ENCODE measurements at places on chromosomes 5 and 9.

DNA sequence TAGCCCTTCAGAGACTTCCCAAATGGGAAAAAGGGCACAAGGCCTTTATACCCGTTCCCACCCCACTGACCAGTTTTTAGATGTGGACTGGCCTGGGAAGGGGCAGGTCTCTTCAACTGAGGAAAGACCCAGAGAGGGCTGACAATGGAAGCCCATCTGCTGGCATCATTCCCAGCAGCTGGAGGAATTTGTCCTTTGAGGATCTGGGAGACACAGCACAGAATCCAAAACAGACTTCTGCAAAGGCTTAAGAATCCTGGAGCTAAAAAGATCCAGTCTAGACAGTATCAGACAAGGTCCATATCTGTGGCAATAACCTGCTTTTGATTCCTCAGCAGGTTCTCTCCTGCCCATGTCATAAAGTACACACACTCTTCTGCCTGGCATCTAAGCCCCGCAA is 329.2 kb downstream of the TMEM167A start:
- no peak for DNase-seq

DNA sequence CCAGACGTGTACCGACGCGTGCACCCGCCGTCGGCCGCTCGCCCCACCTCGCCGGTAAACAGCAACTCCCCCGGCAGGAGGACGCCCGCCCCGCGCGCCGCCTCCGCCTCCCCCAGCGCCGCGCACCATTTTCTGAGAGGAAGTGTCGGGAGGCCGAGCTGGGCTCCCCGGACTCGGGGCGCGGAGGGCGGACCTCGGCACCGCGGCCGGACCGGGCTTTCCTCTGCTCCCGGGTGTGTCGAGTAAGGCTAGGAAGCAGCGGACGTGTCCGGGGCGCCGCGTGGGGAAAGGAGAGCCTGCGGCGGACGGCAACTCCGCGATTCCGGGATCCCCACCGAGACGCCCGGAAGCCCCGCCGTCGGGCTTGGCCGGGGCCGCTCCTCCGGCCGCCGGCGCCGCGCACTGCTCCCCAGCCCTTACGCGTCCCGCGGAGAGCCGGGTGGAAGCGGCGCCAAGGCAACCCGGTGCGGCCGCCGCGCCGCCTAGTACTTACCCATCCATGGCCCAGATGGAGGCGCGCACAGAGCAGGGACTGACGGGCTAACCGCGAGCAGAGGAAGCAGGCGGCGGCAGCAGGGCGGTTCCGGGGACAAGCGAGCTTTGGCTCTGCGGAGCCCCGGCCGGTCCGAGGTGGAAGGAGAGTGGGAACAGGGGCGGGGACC is at the start of gene PTBP3:
Gene PTBP3, minus strand, starts transcription at position 643 of the 662 bp plus-strand sequence. CDS start 35,754 bp downstream, outside the sequence.
- DNase-seq = peak; percentile 66

DNA sequence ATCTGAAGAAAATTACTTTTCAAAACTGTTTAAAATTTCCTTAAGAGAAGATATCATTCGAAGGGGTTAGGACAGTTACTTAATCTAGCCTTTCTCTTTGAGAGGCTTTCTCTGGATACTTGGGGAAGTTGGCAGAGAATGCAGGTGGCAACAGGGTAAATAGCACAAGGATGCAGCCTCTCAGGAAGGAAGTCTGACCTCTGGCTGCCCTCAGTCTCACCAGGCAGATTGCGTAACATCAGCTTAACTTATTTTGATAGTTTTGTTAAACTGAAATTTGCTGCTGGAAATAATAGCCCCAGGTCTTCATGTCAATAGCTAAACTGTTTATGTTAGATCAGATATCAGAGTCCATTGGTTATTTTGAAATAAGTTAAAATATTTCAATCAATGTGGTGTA is 20.4 kb downstream of the CCDC192 start:
- no peak for DNase-seq

- DNase-seq = no peak
These were observed 49.2 kb downstream of the COX7C start for GRCh38 chr5:86666981-86667380.

DNA sequence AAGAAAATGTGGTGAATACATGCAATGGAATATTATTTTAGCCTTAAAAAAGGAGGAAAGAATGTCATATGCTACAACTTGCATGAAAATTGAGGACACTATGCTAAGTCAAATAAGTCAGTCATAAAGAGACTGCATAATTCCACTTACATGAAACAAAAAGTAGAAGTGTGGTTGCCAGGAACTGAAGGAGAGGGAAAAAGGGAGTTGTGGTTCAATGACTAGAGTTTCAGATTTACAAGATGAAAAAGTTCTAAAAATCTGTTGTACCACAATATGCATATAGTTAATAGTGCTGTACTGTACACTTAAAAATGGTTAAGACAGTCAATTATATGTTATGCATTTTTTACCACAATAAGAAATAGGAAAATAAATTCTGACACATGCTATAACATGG is 95.4 kb downstream of the SLC44A1 start:
- DNase-seq = no peak

GRCh38 chr5:78574731-78575161 is 73.8 kb downstream of the LHFPL2 start:
- no peak for DNase-seq

GRCh38 chr5:58455066-58455465 is 4.8 kb downstream of the PLK2 start:
- DNase-seq = no peak

- no peak for DNase-seq
These were observed 163.9 kb upstream of the CLINT1 start for GRCh38 chr5:158022837-158023236.

- DNase-seq = no peak
These were observed 85.6 kb downstream of the APTX start for GRCh38 chr9:32915802-32916201.

DNA sequence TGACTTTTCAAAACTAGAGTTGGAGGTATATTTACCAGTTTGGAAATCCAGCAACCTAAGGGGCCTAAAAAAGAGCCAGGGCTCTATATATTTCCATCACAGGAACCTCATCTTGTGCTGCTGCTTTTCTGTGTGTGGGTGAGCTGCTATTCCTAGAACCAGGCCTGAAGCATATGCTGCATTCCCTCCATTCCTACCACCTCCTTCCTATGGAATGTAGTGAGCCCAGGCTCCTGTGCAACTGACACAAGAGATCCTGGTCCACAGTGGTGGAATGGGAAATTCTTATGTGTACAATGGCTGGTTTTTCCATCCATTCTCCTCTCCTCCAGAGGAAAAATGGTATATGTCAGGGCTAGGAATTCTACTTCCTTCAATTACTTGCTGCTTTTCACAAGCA is 39.1 kb downstream of the SPEF2 start:
- DNase-seq = no peak

- DNase-seq = no peak
These were observed 31.4 kb upstream of the ERAP1 start for GRCh38 chr5:96839071-96839592.

GRCh38 chr9:102124465-102124864 is 386.0 kb upstream of the GRIN3A start:
- DNase-seq = no peak

DNA sequence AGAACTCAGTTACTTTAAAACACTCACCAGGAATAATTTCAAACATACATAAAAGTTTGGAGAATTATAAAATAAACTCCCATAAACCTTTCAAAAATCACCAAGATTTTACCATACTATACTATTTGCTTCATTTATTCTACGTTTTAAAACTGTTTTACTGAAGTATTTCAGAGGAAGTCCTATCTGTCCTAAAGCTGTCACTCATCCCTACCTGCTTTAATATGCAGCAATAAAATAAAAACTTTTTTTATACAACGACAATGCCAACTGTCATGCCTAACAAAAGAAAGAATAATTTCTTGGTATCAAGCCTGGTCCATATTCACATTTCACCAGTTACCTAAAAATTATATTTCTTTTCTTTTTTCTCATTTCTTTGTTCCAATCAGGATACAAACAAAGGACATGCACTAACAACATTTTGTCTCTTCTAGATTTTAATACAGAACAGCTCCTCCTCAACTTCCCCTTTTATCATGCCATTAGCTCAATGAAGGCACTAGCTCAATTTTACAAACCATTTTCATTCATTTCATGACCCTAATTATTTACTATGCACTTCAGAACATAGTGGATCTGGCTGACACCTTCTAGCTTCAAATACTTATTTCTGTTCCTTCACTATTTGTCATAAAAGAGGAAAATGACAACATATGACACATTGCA is 135.2 kb downstream of the GNAQ start:
- no peak for DNase-seq

GRCh38 chr5:130773813-130774212 is 391.2 kb downstream of the HINT1 start:
- DNase-seq = no peak

- no peak for DNase-seq
These were observed 456.2 kb upstream of the NMUR2 start for GRCh38 chr5:152861231-152861630.

GRCh38 chr5:111836426-111836825 is 79.4 kb upstream of the NREP start:
- DNase-seq = no peak

- no peak for DNase-seq
These were observed 89.2 kb downstream of the ACER2 start for GRCh38 chr9:19498015-19498414.

DNA sequence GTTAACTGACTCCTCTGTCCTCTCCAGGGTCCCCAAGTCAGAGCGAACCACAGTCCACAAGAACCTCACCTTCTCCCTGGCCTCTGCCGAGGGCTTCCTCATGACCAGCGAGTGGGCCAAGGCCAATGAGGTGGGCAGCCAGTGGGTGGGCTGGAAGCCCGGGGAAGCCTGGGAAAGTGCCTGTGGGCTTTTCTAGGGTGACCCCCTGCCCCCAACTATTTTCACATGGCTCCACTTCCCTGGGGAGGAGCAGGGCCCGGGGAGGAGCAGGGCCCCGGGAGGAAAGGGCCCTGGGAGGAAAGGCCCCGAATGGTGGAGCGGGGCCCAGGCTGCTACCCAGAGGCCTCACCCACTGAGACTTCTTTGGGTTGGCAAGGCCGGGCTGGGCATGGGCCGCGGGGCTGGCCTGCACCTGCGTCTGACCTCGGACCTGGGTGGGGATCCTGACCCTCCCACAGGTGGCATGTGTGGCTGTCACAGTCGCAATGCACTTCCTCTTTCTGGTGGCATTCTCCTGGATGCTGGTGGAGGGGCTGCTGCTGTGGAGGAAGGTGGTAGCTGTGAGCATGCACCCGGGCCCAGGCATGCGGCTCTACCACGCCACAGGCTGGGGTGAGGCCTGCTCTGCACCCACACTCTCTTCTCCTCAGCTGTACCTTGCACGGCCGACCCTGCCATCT is 17.9 kb downstream of the ADGRD2 start:
- DNase-seq = no peak

DNA sequence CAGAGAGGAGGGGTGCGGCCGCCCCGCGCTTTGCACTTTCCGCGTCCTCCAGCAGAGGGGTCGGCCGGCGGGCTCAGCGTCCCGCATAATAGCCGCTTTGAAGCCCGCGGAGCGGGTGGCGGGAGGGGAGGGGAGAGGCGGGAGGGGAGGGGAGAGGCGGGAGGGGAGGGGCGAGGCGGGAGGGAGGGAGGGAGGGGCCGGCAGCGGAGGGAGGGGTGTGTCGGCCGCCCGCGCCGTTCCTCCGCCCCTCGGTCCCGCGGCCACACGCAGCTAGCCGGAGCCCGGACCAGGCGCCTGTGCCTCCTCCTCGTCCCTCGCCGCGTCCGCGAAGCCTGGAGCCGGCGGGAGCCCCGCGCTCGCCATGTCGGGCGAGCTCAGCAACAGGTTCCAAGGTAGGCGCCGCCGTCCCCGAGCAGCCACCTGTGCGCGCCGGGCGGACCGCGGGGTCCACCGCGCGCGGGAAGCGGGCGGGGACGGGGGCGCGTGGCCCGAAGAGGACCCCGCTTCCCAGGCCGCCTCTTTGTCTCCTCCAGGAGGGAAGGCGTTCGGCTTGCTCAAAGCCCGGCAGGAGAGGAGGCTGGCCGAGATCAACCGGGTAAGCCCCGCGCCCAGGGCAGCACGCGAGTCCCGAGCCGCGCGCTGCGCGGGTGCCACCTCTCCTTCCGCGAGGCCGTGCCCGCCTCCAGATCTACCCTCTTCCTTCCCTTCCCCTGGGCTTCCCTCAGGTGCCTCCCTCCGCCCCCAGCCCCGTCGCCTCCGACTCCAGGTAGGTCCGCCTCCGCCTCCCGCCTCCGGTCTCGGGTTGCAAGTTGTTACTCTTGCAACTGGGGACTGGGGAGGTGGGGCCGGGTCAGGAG is at the start of gene AIF1L:
Gene AIF1L, plus strand, starts transcription at position 263 of the 857 bp plus-strand sequence. Its CDS starts 99 bp downstream, at position 362.
- DNase-seq = peak; percentile 31

DNA sequence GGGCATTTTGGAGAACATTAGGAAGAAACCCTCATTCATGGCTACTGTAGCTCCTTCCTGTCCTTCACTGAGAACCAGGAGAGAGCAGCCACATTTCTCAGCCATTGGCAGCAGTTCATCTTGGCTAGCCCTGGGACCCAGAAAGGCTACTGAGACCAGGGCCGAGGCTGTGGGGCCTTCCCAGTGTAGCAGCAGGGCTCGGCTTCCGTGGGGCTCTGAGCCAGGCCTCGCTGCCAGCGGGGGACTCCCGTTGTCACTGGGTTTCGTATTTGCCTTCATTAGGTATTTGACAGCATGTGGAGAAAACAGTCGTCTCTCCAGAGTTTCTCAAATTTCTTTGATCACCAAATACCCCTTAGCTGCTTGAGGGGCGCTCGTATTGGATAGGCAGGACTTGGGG is 37.3 kb upstream of the PRDM12 start:
- no peak for DNase-seq

- DNase-seq = no peak
These were observed 21.3 kb downstream of the KCTD16 start for GRCh38 chr5:144191998-144192397.

DNA sequence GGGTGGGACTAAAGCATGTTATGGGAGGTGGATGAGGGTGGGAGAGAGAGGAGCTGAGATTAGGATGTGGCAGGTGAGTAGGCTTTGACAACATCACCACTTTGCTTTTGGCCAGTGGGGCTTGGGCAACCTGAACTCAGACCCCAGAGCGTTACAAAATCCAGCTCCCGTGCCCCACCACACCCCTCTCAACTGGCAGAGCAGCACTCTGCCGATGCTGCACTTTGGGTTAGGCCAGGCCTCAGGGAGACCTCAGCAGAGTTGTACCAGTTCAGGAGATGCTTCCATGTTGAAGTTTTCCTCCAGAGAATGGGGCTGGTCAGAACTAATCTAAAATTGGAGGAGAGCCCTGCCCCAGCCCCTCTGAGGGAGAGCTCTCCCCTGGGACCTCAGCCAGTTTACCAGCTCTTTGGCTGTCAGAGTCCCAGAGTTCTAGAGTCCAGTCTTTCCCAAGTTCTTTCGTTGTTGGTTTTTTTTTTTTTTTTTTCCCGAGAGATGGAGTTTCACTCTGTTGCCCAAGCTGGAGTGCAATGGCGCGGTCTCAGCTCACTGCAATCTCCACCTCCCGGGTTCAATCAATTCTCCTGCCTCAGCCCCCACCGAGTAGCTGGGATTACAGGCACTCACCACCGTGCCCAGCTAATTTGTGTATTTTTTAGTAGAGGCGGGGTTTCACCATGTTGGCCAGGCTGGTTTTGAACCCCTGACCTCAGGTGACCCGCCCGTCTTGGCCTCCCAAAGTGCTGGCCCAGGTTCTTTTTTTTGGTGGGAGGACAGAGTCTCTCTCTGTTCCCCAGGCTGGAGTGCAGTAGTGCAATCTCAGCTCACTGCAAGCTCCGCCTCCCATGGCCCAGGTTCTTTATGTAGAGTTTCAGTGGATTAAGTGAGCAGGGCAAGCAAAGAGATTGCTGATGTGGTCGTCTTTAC is 17.8 kb downstream of the NUDT2 start:
- no peak for DNase-seq

All from stimulated activated CD4-positive, alpha-beta T cell treated with anti-CD3 and anti-CD28 coated beads, Interleukin-12 subunit alpha, Interleukin-12 subunit beta, amount 100 ng/mL, for 24 hours (primary cell).